ENCODE measurements at places on chromosomes 5 and 9. TPM values are rescaled to one million over a fixed set of nuclear protein-coding genes. Genes with fewer than 3 reads are reported as not detected.

- DNase-seq = peak; percentile 85
These were observed 213.3 kb downstream of the PCSK1 start for GRCh38 chr5:96219580-96220281.

DNA sequence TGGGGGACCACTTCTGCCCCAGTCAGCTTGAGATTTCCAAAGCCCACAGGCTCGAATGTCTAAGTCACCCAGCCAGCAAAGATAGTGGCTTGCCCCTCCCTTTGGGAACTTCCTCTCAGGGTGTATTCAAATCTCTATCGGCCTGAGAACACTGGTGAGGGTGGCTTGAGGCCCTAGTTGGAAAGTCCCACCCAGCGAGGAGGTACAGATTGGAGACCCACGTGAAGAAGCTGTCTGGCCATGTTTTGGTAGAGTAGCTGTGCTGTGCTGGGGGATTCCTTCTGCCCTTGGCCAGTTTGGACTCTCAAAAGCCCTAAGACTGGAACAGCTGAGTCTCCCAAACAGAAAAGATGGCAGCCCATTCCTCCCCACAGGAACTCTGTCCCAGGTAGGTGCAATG lies 172.7 kb upstream of the RIOK2 start:
- no peak for DNase-seq

PDLIM4 gene
- total RNA-seq = 2.0 TPM

NTRK2 gene
- 0.50 TPM for total RNA-seq

FOXD4L3 gene
- not detected for total RNA-seq

GRCh38 chr9:68974431-68974830 lies 39.5 kb downstream of the PRKACG start:
- DNase-seq = no peak
